ENCODE measurements at places on chromosomes 16 and 17.
A peak's percentile ranks its signal among the peaks of the same experiment; 100 is the strongest.

DNA sequence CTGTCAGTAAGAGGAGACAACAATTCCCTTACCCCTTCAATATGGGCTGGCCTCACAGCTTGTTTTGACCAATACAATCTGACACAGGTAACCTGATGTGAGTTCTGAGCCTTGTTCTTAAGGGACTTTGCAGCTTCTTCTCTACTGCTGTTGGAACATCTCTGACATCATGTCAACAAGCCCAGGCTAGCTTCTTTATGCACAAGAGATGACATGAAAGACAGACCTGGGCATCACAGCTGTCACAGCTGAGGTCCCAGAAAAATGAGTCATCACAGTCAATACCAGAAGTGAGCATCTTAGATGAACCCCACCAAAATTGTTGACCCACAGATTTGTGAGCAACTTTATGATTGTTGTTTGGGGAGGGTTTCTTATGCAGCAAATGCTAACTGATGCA, 431.7 kb upstream of the PSMD7 start:
- peak; percentile 59 for ATAC-seq

DNA sequence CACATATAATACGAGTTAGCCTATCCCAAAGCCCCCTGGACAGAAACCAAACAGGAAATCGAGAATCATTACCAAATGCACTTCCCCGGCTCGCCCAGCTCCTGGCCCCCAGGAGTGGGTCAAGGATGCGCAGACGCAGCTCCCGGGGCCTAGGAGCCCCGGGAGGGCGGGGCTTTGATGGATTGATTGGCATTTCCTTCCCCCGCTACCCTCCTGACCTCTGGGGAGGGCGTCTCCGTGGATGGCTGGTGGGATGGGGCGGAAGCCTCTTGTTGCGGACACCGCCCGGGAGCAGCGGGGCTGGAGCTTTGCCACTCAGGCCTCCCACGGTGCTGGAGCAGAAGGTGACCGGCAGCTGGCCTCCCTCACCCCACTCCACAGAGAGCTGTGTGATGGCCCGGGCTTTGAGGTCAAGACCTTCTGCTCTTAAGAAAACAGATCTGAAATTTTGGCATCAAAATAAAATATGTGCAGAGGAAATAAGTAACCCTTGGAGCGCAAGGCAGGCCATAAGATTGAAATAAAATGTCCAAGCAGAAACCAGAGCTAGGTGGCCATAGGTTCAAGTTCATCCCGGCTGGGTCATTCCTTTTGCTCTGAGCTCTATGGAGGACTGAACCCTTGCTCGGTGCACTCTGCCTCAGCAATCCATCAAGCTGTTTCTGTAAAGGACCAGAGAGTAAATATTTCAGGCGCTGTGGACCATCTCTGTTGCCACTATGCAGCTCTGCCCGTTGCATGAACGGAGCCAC, 262.3 kb downstream of the SOX9 start:
- ATAC-seq = no peak

DNA sequence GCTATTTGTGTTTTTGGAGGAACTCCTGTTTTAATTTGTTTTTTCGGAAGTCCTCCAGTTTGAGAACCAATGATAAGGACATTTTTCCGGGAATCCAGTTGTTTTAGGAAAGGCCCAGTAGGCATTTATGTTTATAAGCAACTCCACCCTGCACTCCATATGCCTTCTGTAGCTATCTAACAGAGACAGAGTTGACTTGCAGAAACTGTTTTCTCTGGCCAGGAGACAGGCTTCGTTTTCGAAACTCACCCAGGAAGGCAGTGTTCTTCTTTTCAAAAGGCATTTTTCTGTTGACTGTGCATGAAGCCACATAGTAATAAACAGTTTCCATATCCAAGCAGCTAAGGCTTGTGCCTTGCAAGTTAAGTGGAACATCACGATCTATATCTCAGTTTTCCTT, 587.1 kb downstream of the WWOX start:
- no peak for ATAC-seq

DNA sequence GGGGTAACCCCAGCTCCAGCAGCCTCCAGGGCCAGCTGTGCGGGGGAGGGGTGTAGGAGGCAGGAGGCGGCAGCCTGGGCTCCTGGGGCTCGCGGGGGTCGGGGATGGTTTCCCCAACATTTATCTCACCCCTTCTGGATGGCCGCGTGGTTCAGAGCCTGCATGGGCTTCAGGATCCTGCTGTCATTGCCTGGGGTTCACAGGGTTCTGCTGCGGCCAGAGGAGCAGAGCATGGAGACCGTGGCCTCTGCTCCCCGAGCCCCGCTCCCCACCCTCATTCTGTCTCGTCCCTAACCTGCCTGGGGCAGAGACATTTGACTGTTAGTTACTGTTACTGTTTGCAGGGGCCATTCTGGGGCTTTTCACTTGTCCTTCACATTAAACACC, 4.9 kb downstream of the MYADML2 start:
- ATAC-seq = no peak

- no peak for ATAC-seq
These were observed 301.1 kb upstream of the FOXF1 start for GRCh38 chr16:86209202-86209601.

GRCh38 chr17:28081467-28081866, 39.0 kb downstream of the NLK start:
- ATAC-seq = no peak

Measured in esophagus mucosa (tissue), 1 donor.